OCI-LY7 (cell line): ENCODE measurements at places on chromosomes 3 and 15. TPM values are rescaled to one million over a fixed set of nuclear protein-coding genes. Genes with fewer than 3 reads are reported as not detected.

Gene EPHA3
- not detected in 2 replicates for total RNA-seq

Gene FGF7
- total RNA-seq, result not detected in 2 replicates

Gene TIMP4
- not detected in 2 replicates for total RNA-seq

Gene NEDD4
- total RNA-seq, result 12.7 and 13.5 TPM in 2 replicates

- no peak for DNase-seq
These were observed 141.9 kb downstream of the TP63 start for GRCh38 chr3:189773056-189773455.

DNA sequence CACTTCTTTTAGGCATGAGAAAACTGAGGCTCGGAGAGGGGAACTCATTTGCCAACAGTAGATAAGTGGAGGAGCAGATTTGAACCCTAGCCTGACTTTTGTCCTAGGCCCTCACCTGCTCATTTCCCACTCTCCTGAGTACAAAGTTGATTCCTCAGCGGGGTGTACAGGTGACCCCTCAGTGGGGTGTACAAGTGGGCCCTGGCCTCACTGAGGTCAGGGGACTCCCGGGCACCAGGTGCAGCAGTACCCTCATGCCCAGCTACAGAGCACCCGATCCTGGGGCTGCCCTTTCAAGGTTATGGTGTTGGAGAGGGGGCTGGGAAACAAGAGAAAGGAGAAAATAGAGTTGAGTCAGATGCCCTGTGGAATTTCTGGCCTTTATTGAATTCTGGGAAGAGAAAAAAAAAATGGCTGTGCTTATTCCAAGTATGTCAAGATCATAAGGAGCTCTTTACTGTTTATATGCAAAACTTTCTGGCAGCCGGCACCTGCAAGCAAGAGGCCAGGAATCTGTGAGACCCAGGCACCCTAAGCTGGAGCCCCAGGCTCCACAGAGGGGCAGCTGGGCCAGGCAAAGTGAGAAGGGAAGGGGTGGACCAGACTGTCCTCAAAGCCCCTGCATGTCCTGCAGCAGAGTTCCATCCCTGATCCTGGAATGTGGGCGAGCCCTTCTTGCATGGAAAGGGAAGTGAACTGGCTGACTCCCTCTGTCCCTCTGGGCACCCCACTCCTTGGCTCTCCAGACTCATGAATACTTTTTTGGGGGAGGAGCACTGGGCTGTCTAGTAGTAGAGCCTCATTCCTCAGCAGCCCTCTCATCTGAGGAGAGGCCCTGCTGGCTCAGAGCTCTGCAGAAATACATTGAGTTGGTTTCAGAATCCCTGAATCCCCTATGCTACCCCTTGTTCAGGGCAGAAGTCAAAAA is 43.1 kb downstream of the AMOTL2 start:
- no peak for DNase-seq

DNA sequence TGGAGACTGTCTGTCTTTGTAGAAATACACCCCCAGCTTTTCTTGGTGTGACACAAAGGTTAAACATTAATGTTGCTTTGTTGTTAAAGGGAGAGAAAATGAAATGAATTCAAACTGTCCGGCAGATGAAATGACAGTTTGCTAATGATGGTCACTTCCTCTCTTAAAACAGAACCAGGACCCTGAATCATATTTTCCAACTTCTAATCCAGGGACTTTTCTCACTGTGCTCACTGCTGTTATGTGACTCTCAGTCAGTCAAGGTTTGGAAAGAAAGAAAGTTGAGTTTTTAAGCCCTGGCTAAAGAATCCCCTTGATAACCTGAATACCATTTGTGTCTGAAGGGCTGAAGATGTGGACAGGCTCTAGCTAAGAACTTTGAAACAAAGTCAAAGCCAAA is 215.8 kb downstream of the AGBL1 start:
- no peak for DNase-seq

- DNase-seq, result no peak
These were observed 59.6 kb upstream of the PPARG start for GRCh38 chr3:12229146-12229851.

DNA sequence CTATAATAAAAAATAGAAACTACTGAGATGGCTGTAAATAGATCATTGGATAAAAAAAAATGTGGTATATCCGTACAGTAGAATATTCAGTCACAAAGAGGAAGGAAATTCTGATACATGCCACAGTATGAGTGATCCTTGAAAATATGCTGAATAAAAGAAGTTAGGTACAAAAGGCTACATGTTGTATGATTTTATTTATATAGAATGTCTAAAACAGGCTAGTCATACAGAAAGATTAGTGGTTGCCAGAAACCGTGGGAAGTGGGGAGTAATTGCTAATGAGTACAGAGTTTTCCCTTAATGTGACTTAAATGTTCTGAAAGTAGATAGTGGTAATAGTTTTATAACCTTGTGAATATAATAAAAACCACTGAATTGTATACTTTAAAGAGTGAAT is 24.9 kb upstream of the FAH start:
- DNase-seq, result no peak

DNA sequence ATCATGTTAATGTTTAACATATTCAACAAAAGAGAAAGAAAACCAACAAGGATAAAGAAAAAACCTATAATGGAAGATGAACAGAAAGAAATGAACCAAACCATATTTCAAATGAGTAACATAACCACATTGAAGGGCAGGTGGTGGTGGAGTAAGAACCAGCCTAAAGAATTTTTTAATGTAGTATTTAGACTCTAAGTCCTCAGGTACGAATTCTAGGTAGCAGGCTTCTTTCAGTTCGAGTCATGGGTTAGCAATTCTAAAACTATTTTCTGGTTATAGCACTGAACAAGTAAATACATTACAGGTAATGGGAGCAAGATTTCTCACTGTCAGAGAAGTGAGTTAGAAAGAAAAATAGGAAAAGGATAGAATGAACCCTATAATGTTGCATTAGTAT is 24.4 kb downstream of the DCBLD2 start:
- DNase-seq, result no peak
